ENCODE measurements at places on chromosomes 12 and 14.

GRCh38 chr14:27078191-27078590, 480.4 kb upstream of the NOVA1 start:
- no peak for DNase-seq

- no peak for DNase-seq
Measured at GRCh38 chr14:24409192-24409591, 10.4 kb downstream of the NYNRIN start.

DNA sequence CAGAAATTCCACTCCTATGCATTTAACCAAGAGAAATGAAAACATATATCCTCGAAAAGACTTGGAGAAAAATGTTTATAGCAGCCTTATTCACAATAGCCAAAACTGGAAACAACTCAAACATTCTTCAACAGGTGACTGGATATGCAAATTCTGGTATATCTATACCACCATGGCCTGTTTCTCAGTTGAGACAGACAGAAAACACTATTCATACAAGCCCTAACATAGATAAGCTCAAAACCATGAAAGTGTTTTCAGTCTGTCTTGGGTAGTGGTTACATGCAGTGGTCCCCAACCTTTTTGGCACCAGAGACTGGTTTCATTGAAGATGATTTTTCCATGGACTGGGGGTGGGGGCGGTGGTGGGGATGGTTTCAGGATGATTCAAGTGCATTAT, 83.8 kb downstream of the SRGAP1 start:
- no peak for DNase-seq

DNA sequence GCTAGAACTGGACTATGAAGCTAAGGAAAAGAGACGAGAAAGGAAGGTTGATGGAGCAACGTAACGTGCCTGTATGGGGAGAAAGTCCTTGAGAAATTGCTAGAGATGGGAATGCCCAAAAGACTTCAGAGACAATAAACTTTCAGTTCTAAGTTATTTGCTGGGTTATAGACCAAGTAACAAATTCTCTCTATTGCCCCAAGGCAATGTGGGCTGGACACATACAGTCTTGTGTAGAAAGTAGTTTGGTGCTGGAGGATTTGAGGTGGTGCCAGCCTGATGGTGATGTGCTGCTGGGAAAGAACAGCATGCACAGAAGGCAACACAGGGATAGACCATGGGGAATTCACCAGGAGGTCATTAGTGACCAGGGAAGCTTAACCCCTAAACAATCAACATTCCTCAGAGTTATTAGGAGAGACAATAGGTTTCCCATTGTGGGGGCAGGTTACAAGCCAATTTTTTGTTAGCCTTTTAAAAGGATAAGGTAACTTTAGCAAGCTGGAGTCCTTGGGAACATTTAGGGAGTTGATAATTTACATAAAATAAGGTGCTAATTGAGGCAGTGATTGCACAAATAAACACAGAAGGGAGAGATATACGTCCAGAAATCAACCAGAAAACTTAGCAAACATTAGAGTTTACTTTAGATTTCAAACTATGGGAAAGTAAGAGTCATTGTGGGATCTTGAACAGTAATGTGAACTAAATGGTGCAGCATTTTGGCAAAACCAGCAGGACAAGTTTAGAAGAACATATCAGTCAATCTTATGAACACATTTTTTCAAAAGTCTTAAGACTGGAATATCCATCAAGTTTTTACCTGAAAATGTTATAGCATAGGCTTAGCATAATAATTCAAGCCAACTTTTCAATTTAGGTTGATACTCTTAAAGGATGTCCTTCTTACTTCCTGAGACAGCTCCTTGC, 61.4 kb downstream of the LMNTD1 start:
- DNase-seq: no peak
